ENCODE measurements at places on chromosomes 5 and 9.

DNA sequence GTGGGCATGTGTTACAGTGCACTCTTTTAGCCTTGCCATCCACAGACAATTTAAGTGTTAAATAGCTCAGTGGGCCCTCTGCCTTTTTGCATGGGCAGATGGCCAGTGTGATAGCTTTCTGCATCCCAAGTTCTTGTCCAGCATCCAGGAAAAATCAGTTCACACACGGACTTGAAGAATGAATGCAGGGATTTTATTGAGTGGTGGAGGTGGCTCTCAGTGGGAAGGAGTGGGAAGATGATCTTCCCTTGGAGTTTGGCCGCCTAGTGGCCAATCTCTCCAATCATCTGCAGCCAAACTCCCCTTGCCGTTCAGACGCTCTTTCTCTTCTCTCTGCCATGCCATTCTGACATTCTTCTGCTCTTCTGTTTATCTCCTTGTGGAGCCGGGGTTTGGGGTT, 322.4 kb upstream of the GRAMD2B start:
- no peak for DNase-seq

GRCh38 chr5:112239996-112240395, 179.1 kb downstream of the EPB41L4A start:
- no peak for DNase-seq

GRCh38 chr5:88665750-88666215, 217.2 kb downstream of the MEF2C start:
- no peak for DNase-seq

DNA sequence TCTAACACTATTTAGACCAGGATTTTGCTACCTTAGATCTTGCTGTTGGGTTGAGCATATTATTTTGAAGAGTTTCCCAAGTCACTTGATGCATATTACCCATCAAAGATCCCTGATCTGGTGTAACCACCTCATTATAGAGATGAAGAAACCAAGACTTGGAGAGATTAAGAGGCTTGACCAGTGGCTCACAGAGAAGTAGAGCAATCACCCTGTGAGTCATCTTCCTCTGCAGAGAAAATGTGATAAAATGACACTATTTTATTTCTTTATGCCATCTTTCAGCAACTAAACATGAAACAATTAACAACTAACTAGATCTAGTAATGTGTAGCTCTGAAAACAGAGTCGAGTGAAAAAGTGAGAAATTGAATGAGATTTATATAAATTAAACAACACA, 76.1 kb downstream of the KIF4B start:
- no peak for DNase-seq

- DNase-seq = no peak
These were observed 35.6 kb upstream of the ANXA1 start for GRCh38 chr9:73116031-73116430.

GRCh38 chr5:173941758-173942401, 47.1 kb upstream of the C5orf47 start:
- DNase-seq = no peak

DNA sequence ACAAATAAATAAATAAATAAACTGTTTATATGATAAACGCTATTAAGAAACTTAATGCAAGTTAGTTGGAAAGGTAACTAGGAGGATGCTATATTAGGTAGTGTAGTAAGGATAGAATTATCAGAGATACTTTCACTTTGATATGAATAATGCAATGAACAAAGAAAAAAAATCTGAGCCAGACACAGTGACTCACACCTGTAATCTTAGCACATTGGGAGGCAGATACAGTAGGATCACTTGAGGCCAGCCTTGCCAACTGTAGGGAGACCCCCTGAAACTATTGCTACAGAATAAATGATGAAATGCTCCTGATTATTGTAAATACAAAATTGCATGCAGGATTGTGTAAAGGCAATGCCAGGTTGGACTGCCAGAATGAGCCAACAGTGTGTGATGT, 109.2 kb downstream of the ANXA2R start:
- no peak for DNase-seq

DNA sequence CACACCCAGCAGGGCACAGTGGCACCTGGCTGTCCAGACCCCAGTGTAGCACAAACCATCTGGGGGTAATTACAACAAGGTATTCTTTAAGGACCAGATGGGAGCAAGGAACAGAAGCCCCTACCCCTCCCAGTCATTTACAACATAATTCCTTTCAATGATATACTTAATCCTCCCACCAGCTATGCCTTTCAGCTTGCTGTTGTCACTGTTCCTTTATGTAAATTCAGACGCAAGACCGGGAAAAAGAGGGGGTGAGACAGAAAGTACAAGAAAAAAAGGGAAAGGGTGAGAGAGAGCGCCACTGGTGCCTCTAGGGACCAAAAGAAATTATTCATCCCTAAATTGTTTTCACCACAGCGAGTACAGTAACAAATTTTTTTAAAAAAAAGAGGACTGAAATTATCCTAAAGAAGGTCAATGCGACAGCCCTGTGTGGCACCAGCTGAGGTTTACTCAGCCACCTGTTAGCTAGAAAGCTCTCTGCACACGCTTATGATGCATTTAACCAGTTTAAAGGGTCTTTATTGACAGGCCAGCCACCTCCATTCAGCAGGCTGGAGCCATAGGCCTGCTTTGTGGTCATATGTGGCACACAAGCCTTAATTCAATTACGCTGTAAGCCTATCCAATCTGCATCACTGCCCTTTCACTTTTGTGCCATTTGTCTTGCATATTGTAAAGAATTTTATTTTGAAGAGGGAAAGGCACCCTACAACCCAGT, 210.2 kb upstream of the ISL1 start:
- no peak for DNase-seq

DNA sequence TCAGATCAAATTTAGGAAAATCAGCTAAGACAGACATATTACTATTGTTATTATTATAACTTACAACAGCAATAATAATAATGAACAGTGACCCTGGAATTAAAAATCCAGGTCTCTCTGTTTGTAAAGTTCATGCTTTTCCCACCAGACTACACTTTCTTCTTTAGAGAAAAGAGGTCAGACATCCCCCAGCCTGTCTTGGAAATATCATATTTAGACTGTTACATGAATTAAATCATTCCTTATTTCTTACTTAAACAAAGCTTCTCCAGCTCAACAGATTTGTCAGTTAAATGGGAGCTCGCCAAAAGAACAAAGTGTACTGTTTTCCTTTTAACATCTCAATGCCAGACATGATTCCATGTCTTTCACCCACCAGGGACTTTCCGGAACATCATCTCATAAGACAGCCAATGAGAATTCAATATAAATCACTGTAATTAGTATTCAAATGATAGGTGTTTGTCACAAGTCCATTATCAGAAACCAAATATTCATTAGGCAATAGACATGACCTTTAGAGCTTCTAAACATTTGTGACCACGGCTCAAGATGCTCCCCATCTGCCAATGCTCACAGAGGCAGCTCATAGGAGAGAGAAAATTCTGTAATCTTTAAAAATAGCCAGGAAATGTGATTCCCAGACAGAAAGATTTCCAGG, 351.9 kb downstream of the ENC1 start:
- no peak for DNase-seq

DNA sequence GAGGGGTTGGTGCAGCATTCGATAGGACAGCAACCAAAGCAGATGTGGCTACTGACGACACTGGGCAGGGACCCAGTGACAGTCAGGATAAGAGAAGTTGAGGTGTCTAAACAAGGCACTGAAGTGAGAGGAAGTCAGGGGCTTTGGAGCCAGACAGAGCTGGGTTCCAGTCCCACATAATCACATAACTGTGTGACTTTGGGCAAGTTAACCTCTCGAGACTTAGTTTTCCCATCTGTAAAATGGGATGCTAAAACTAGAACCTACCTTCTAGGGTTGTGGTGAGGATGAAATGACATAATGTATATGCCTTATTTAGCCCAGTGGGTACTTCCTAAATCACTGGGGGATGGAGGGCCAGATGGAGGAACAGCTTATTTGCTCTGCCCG, 3.1 kb downstream of the ANGPTL2 start:
- DNase-seq = no peak

DNA sequence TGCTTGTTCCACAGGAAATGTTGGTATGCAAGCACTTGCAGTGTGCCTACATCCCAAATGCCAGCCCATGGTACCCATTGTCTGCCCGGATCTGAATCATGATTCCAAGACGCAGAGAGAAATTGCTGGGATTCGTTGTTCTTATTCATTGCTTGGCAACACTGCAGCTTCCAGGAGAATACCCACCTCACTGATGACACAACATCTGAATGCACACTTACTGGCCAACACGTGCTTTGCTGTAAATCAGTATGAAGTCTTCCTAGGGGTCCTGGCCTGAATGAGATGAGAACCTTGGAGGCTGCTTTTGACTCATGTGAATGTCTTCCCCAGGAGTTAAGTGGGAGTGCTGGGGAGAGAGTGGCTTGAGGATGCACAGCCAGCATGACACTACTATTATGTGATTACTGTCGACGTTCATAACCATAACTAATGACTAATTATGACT, 11.6 kb downstream of the SRD5A1 start:
- no peak for DNase-seq

DNA sequence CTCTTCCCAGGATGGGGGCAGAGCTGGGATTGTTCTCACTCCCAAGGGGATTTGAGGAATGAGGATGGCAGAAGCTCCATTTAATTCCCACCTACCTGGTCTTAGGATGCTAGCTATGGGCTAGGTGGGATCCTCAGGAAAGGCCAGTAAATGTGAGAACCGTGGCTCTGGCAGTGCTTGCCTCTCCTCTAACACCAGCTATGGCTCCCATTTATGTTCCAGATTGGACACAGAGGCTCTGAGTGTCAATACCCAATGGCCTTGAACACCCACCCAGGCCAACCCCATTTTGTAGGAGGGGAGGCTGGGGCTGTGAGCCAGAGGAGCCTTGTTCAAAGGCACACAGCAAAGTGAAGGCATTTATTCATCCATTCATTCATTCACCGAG, 10.2 kb upstream of the DAB2IP start:
- DNase-seq = no peak

- DNase-seq = no peak
These were observed 80.8 kb downstream of the OXCT1 start for GRCh38 chr5:41789434-41789833.

GRCh38 chr5:153654504-153655200, 164.2 kb downstream of the GRIA1 start:
- DNase-seq = no peak

DNA sequence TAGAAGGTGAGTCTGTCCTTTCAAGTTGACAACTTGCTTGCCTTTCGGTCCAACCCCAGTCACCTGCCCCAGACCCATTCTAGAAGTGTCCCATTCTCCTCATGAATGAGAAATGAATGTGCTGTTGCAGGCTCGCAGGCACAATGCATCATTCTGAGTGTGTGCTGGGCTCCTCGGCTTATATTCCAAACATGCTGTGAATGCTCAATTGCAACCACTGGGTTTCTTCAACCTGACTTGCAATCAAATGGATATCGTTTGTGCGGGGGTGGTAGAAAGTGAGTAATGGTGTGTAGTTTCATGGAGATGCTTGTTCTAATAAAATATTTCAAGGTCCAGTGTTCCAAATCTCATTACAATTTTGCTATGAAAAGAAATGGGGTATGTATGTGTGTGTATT, 256.6 kb upstream of the IL12B start:
- DNase-seq = no peak

- peak; percentile 98 for DNase-seq
These were observed at the start of gene TRAF2 for GRCh38 chr9:136885950-136886578. TRAF2 (plus strand) TSS chr9:136886516; CDS start chr9:136898741, 12,225 bp downstream.

DNA sequence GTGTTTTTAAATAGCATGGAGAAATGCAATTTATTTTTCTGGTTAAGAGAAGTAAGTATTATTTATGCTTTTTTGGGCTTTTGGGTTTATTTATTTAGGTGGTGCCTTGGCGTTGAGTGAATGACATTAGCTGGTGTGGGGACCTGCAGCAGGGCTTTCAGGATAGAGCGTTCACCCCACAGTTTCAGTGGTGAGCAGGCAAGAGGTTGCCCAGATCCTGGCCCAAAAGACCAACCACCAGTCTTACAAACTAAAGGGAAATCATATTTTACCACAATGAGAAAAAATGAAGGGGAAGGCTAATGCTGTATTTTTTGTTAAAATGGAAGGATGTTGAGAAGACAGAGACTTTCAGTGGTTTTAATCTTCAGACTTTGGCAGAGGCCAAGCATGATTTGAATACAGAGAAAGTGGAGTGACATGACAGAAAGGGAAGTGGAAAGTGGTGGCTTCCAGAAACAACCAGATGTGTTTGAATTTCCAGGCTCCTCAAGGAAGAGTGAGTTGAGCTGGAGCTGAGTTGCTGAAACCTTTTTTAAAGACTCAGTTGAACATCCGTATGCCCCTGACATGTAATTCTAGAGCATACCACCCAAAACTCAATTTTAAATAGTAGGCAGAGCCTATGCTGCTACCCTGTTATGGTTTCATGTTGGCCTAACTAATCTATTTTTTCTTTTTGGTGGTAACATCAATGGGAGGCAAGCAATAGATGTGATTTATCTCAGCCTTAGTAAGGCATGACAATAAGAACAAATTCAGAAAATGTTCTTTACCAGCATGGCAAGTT, 94.8 kb downstream of the AOPEP start:
- DNase-seq = no peak

- DNase-seq = no peak
These were observed 128.1 kb upstream of the NUDT12 start for GRCh38 chr5:103690676-103691075.

- DNase-seq = no peak
These were observed 194.4 kb upstream of the TLE4 start for GRCh38 chr9:79377339-79377855.

GRCh38 chr9:113948891-113949570, 72.9 kb downstream of the ZNF618 start:
- no peak for DNase-seq

DNA sequence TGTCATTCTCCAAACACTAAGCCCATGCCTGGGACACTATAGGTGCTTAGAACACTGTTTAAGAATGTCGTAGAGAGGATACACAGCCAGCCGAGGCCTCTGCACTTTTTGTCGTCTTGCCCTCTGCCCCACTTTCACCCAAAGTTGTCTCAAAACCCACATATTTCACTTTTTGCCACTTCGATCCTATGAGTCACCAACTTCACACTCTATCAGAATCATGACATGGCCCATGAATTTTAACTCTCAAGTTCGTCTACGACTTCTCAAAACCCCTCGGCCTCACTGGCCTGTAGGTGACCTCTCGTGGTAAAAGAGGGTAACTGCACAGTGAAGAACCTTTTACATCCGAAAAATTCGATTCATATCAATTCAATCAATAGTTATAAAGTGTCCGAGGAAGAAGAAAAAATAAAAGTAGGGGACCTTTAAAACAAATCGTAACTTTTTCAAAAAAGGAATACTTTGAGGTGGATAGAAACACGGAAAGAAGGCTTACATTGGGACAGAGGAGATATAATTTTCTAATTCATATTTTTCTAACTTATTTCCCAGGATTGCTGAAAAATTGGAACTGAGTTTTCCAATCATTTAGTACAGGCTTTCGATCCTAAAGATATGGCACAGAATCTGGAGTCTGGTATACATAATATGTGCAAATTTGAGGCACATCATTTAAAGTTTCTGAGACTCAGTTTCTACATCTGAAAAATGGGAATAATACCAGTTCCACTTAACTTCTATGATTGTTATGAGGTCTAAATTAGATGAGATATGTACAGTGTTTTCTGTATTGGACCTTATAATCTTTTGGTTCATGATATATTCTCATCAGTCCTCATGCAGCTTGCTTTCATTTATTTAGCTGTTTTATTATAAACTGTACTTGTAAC, 122.6 kb downstream of the APBA1 start:
- no peak for DNase-seq
